ENCODE measurements at places on chromosomes 2 and 18.

GRCh38 chr2:12935222-12935621, 218.5 kb downstream of the TRIB2 start:
- DNase-seq, result peak; percentile 16

- no peak for DNase-seq
These were observed 266.8 kb downstream of the CELF4 start for GRCh38 chr18:37298816-37299215.

DNA sequence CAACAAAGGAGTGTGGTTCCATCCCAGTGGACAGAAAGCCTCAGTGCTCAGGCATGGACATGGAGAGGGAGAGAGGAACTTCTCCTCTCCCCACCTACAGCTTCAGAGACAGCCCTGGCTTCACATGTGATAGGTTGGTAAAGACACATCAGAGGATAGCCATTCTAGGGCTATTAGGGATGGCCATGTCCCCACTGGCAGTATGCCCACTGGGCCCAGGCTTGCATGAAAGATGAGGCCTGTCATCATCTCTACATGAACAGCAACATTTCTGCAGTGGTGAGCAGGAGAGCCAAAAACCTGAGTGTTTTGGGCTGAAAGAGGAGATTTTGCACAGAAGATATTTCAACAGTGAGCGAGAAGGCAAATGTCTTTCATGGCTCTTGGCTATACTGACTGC, 517.2 kb downstream of the NR4A2 start:
- no peak for DNase-seq

- DNase-seq, result peak; percentile 79
These were observed 8.0 kb downstream of the IRS1 start for GRCh38 chr2:226791487-226792081.

- DNase-seq, result no peak
These were observed 37.3 kb downstream of the RHBDD1 start for GRCh38 chr2:226873051-226873620.

- DNase-seq, result no peak
These were observed 69.8 kb upstream of the KCTD1 start for GRCh38 chr18:26618135-26618534.

- no peak for DNase-seq
These were observed 71.5 kb downstream of the ASB1 start for GRCh38 chr2:238498188-238498587.

GRCh38 chr2:11938196-11938595, 191.8 kb downstream of the LPIN1 start:
- DNase-seq, result peak; percentile 36

DNA sequence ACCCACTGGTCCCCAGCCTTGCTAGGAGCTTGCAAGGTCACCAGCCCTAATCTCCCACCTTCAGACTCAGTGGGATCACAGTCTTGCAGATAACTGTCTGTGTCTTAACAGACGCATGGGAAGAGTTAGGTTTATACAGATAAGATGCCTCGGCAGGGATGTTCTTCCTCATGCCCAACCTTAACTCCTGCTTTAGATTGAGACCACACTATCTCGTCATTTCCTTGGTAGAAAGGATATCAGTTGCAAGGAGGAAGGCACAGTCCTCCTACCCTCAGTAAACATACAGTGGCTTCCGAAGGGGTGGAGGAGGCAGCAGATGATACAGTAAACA, 7.2 kb downstream of the NT5DC4 start:
- no peak for DNase-seq

- no peak for DNase-seq
These were observed 241.4 kb upstream of the CXCR4 start for GRCh38 chr2:136359121-136359965.

GRCh38 chr18:5527603-5528002, 16.2 kb downstream of the EPB41L3 start:
- no peak for DNase-seq

DNA sequence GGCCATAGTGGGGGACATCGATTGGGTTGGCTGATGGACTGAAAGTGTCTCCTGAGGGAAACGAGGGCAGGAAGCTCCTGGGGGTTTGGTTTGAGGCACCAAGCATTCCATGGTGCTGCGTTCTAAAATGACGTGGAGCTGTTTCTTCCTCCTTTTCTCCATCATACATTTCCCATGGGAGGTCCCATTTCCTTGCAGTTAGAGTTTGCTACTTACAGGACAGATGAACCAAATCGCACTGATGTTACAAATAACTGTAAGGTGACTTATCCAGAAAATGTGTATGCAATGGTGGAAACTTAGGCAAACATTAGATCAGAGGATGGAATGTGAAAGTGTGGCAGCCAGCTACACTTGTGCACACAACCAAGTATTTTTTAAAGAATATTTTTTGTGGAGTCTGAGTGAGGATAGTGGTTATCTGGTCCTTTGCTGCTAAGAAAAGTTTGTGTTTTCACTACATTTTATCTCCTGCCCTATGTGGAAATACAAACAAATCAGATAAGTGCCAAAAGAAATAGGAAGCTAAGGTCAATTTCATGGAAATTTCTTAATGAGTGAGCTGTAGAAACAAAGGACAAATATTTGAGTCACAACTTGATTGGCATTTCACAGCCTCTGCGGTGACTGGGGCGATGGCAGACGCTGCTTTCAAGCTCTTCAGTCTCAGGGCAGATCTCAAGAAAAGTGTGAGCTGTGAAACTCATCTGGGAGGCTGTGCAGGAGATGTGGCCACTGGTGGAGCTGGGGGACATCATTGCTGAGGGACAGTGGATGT, 256.2 kb downstream of the TSN start:
- no peak for DNase-seq

GRCh38 chr2:149536649-149537048, 50.9 kb downstream of the MMADHC start:
- no peak for DNase-seq

DNA sequence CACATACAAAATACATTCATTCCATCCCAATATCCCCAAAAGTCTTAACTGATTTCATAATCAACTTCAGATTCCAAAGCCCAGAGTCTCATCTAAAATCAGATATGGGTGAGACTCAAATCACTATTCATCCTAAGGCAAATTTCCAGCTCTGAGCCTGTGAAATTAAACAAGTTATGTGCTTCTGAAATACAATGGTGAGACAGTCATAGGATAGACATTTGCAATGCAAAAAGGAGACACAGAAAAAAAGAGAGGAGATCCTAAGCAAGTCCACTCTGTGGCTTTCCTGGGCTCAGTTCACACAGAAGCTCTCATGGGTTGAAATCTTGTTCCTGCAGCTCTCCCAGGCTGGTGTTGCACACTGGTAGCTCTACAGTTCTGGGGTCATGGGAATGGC, 18.3 kb downstream of the ZNF892 start:
- no peak for DNase-seq

DNA sequence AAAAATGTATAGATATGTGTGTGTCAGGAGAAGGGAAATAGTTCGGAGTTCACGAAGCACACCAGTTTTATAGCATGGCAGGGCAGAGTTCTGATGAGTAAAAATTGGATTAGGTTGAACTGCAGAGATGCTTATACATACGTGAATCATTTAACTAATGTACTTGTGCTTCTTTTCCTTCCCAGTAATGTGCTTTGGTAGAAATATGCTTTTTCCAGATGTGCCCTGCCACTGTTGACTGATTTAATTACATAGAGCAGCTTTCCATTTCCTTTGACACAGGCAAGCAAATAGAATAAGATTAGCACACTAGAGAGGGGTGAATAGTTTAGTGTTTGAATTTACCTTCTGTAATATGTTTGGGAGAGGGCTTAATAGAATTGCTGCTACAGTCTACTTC, 28.9 kb upstream of the ARMC9 start:
- DNase-seq, result no peak

- no peak for DNase-seq
These were observed 12.1 kb upstream of the KDSR start for GRCh38 chr18:63378919-63379638.

GRCh38 chr2:130864830-130865800, 28.4 kb downstream of the ARHGEF4 start:
- DNase-seq, result no peak

GRCh38 chr2:16413947-16414346, 251.7 kb downstream of the CYRIA start:
- no peak for DNase-seq

- DNase-seq, result no peak
These were observed 668.2 kb upstream of the HS6ST1 start for GRCh38 chr2:128986867-128987268.

- peak; percentile 13 for DNase-seq
These were observed 45.2 kb upstream of the NYAP2 start for GRCh38 chr2:225354281-225354774.

DNA sequence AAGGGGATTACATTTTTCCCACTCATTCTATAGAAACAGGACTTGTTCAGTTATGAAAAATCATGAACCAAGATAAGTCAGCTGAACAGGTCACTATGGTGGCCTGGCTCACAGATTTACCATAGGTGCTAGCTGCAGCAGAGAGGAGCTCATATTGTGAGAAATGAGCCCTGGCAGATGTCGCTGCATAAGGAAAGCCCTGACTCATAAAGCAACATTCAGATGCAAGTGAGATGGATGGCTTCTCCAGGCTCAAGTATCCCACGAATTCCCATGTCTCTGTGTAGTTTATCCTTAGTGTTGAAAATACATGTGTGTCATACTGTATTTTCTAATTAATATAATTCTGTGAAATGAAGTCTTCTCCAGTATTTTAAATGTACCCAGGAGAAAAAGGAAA, 115.0 kb upstream of the LHCGR start:
- DNase-seq, result no peak

GRCh38 chr2:73050121-73050545, 21.4 kb downstream of the SFXN5 start:
- DNase-seq, result no peak

- no peak for DNase-seq
These were observed 62.6 kb downstream of the DNMT3A start for GRCh38 chr2:25279091-25279651.

- DNase-seq, result no peak
These were observed 1.3 kb downstream of the LAPTM4A start for GRCh38 chr2:20050104-20050645.

- no peak for DNase-seq
These were observed 26.2 kb downstream of the MGAT4A start for GRCh38 chr2:98704499-98705332.

DNA sequence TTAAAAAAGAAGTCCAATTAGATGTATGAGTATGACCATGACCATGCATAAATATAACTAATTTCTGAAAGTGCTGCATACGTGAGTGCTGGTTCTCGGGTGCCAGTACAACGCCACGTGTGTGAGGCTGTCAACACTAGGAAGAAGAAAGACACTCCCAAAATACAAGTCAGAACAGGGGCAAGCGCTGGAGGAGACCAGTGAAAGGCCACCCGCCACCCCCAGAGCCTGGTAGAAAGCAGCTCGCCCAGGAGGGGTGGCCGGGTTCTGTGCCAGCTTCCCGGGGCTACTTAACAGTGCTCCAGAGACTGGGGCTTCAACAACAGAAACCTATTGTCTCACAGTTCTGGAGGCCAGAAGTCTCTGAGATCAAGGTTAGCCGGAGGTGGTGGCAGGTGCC, 147.6 kb downstream of the RTP5 start:
- DNase-seq, result no peak

DNA sequence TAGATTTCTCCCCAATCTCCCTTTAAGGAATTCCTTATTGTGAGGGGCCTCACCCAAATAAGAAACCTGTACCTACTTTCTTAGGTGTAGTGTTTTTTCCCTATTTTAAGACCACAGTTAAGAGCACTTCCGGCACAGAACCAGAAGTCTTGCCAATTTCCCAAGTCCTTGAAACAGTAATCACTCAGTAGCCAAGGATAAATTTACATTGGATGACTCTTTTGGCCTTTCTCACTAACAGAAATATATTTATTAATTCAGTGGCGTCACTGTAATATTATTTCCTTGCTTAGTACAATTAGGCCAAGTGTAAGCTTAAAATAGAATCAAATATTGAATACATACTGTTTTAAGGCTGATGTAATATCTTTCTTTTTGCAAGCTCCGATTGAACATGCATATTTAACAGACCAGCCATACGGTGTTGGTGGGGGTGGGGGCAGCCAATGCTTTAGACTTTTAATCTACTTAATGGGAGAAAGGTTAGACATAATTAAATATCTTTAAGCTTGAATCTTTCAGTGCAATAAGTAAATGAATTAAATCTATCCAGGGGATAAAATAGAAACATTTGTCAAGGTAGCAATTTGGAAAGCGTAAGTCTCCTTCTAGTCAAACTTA, 50.8 kb upstream of the ITGA6 start:
- no peak for DNase-seq

- no peak for DNase-seq
These were observed 117.9 kb upstream of the NETO1 start for GRCh38 chr18:72985686-72986085.

- DNase-seq, result peak; percentile 44
These were observed 1.2 kb downstream of the VPS54 start for GRCh38 chr2:64017811-64018700.

- no peak for DNase-seq
These were observed 1137.3 kb upstream of the ZEB2 start for GRCh38 chr2:145657265-145657664.

- no peak for DNase-seq
These were observed 3.1 kb upstream of the SPAG16 start for GRCh38 chr2:213281156-213281555.

DNA sequence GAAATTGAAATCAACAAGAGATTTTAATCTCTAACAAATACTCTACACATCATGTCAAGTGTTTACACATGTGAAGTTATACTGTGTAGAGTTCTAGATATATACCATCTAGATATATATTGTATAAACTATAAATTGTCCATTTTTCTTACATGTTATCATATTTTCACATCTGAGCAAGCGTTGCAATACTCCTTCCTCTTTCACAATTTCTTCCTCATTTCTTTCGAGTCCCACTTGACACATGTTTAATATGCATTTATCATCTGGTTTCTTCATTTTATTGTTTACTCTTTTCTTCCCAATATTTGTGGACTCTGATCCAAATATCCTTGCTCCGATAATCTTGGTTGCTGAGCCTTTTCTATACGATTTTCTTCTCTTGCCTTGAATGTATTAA, 50.2 kb downstream of the UNC80 start:
- no peak for DNase-seq

GRCh38 chr2:96136129-96136720, 2.1 kb downstream of the ASTL start:
- no peak for DNase-seq

DNA sequence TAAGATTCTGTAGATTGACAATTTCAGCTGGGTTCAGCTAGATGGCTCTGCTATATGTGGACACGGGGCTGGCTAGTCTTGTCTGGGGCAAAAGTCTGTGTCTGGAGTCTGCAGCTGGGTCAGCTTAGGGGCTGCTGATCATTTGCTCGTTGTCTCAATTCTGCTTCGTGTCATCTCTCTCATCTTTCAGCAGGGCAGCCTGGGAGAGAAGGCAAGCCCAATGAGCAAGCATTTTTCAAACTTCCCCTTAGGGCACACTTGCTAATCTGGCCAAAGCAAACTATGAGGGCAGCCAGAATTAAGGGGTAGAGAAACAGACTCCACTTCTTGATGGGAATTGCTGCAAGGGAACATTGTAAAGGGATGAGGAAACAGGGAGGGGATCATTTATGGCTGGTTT, 462.6 kb downstream of the SLC4A3 start:
- DNase-seq, result no peak
